Activated CD4-positive, alpha-beta T cell treated with anti-CD3 and anti-CD28 coated beads, Interleukin-2, amount 50 U/mL, for 1 hour (primary cell): ENCODE measurements at places on chromosomes 3 and 15.

- no peak for DNase-seq
These were observed 31.5 kb downstream of the MRPS11 start for GRCh38 chr15:88498996-88499395.

- DNase-seq = no peak
These were observed 270.3 kb upstream of the CFAP20DC start for GRCh38 chr3:59320080-59320479.

DNA sequence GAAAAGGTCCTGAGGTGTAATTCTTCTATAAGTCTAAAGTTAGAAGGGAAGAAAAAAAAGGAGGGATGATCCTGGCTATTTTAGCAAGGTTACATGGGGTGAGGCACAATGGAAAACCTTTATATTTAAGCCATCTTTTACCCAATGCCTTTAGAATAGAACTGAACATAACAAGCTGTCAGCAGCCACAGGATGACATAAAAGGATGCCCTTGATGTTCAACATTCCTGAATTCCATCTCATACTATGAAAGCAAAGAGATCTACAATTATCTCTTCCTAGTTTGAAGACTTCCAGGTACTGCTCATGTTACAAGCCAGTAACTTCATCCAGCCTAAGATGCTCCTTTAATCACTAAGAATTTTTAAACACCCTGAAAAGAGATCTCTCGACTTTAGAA lies 26.9 kb downstream of the NEK10 start:
- DNase-seq = no peak

DNA sequence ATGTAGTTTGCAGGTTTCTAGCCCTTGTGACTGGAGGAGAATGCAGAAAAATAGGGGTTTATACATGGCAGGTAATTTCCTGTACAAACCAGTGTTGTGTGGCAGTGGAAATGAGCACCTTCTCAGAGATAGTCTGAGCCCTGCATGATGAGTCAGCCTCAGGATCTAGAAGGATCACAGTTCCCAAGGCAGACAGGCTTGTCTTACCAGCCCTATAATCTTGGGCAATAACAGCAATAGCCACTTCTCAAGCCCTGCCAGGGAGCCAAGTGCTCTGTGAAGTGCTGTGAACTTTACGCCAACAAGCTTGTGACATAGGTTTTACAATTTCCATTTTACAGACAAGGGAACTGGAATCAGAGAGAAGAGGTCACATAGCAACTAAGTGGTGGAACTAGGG lies 89.4 kb downstream of the CD47 start:
- no peak for DNase-seq

- DNase-seq = peak; percentile 73
These were observed 788 bp upstream of the WDR73 start for GRCh38 chr15:84654689-84655453.

GRCh38 chr3:194381460-194381875 lies 11.9 kb upstream of the LRRC15 start:
- no peak for DNase-seq

DNA sequence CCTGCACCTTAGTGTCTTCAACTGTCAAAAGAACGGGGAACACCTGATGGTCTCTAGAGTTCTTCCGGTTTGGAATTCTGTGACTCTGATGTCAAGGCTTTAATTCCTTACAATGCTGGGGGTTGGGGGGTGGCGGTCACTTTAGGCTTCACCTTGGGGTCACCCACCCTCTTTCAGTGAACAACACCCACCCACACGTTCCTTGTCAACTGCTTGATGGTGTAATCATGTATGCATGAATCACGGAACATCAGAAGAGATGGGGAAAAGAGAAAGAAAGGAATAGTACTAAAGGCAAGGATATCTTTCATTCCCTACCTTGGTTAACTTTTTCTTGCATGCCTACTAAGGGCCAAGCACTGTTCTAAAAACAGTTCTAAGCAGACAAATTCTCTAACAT lies 7.3 kb upstream of the UBE2E1 start:
- DNase-seq = no peak

GRCh38 chr3:99825004-99825640 lies 7.5 kb downstream of the CMSS1 start:
- DNase-seq = no peak

- DNase-seq = no peak
These were observed 136.7 kb downstream of the FMN1 start for GRCh38 chr15:33057845-33058244.

GRCh38 chr3:79362571-79363270 lies 405.1 kb downstream of the ROBO1 start:
- no peak for DNase-seq

DNA sequence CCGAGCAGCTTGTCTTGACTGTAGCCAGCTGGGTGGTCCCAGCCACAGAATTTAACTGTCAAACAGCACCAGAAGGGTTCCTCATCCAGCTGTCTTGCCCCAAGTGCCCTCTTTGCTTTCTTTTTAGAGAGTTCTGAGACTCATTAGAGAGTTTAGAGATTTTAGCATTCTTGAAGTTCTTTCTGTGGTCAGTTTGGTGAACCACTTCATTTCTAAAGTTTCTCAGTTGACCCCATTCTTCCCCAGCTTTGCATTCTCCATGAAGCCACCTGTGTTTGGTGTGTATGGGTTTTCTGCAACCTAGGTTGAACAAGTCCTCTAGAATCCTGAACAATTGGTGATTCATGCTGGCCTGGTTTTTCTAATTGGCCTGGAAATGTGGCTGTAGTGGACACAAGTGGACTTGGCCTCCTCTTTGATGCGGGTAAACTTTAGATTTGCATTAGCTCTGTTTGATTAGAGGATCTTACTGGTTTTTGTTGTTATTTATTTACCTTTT lies 33.7 kb downstream of the FLNB start:
- DNase-seq = no peak
